ENCODE measurements at places on chromosomes 7 and 10.

DNA sequence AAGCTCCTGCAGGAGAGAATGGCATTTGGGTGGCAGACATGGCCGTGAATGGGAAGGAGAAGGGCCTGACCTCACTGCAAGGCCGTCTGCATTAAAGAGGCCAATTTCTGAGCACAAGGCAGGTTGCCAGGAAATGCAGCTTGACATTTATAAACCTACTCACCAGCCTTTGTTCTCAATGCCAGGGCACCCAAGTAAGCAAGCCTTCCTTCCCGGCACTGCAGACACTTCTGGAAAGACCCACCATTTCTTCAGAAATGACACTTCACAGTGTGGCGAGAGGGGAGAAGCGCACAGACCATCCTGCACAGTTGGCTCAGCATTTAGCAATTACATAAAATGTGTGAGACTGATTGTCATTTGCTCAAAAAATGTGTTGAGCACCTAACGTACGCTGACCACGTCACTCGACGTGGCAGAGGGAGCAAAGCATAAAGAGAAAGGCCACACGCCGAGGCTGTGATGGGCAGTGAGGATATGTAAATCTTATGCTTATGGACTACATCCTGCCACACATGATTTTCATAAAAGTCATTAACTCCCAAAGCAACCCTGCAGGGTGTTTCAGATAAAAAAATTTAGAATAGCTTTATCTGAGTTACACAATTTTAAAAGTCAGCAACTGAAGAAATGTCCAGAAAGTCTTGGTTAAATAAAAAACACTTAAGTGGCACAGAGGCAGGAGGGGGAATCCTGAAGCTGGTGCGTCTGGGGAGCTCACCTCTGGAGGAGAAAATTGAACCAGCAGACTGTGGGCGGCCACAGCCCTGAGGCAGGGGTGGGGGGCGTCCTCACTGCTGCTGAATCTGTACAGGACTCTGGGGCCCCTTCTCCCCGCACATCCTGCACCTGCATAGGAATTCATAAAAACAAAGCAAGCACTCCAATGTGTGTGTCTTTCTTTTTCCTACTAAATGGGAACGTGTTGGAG is 543.8 kb downstream of the PTPRN2 start:
- DNase-seq: no peak

- no peak for DNase-seq
Observed at GRCh38 chr7:47453093-47454061, 128.5 kb downstream of the TNS3 start.

GRCh38 chr7:40887099-40887498 is 752.3 kb downstream of the SUGCT start:
- DNase-seq: no peak

DNA sequence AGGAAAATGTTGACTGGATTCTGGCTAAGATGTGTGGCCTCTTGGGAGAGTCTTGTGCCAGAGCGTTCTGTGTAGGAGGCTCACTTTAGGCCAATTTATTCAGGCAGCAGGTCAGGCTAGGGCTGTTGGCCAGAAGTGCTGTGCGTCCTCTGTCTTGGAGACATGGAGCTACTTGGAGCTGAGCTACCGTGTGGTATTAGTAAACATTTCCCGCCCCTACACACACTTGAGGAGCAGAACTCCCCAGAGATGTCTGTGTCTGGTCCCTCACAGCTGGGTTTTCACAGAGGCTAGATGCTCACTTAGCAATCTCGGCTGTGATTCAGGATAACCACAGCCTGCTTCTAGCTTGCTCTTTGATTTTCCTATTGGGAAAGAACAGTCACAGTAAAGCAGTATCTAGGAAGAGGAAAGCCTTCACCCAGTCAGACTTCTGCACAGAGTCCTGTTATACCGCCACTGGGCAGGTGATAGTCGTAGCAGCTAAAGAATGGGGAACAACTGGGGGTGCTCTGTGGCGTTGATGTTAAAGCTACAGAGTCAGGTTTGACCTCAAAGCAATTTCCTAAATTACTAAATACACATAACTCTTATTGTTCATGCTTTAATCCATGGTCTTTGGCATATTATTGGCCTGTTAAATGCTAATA is 86.7 kb downstream of the MDFIC start:
- DNase-seq: no peak

GRCh38 chr7:134940729-134941128 is 45.6 kb upstream of the AGBL3 start:
- DNase-seq: no peak

DNA sequence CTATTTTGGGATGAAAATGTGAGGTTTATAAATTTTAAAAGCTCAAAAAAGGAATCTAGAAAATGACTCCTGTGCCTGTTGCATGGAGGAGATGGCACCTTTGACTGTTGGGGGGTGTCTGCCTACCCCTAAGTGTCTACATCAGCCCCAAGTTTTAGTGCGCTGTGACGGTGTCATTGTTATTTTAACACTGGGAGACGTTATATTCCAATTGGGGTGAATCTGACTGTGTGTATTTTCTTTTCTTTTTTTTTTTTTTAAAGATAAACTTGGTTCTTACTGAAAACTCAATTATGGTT is 517 bp downstream of the SRGN start:
- DNase-seq: no peak

DNA sequence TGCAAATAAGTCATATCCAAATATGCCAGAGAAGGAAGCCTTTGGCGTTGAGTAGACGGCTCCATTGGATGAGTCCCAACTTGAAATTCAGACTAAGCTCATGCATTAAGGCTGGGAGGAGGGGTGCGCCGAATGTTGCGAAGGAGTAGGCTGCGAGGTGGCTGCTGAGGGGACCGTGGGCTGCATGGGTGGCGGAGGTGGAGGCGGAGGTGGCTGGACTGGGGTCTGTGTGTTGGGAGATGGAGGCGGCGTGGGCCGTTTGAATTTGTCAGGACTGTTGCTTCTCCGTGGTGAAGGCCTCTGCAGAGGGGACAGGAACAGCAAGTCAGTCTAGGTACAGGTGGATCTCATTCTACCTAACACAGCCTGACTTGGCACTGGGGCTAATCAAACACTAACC is 39.6 kb upstream of the MRLN start:
- DNase-seq: no peak

DNA sequence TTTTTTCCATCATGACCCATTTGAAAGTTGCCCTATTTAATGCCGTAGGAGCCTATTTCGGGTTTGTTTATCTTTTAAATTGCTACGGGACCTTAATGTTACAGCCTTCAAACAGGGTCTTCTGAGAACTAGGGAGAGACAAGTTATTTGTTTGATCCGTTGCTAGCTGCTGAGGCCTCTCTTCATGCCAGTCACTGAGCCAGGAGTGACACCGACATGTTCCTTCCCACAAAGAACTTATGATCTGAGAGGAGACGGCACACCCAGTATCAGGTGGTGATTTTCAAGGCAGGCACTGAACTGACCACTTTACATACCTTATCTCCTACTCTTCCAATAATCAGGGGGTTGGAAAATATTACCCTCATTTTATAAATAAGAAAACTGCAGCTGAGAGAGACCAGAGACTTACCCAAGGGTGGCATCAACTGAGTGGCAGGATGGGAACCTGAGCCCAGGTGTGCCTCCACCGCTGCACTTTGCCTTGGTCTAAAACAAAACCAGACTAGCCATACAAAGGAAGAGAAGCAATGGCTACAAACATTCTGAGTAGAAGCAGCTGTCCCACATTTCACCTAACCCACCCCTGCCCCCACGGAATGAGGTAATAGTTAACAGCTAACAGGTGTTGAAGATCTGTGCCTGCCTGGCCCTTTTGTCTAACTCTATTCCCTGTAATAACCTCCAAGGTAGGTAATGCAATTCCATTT is 40.5 kb downstream of the PPP1R3C start:
- DNase-seq: no peak

GRCh38 chr7:55018361-55019190 is at the start of gene EGFR:
Gene EGFR, plus strand, starts transcription at chr7:55019017. Its CDS starts 261 bp downstream, at chr7:55019278.
- DNase-seq: peak; percentile 58

- no peak for DNase-seq
Observed at GRCh38 chr10:59885430-59886134, 20.8 kb downstream of the CCDC6 start.

- DNase-seq: no peak
Observed at GRCh38 chr7:102284399-102284798, 2.3 kb upstream of the SH2B2 start.

DNA sequence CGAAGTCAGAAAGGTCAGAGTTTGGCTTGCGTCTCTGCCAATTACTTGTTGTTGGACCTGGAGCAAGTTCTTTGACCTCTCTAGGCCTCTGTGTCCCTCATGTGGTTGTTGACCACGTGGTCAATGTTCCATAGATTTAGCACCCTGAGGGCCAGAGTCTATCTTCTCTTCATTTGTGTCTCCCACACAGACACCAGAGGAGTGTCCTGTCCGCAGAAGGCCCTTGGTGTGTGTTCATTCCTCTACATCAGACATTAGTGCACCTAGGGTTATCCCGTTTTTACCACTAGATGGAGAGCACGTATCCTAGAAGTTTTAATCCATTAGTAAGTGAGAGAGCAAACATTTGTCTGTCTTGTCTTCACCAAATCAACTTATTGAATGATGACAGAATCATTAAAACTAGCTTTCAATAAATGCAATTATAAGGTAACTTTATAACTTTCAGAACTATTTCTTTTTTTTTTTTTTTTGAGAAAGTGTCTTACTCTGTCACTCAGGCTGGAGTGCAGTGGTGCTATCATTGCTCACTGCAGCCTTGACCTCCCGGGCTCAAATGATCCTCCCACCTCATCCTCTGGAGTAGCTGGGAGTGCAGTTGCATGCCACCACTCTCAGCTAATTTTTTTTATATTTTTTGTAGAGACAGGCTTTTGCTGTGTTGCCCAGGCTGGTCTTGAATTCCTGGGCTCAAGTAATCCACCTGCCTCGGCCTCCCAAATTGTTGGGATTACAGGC is 122.5 kb upstream of the ANKRD1 start:
- DNase-seq: no peak

DNA sequence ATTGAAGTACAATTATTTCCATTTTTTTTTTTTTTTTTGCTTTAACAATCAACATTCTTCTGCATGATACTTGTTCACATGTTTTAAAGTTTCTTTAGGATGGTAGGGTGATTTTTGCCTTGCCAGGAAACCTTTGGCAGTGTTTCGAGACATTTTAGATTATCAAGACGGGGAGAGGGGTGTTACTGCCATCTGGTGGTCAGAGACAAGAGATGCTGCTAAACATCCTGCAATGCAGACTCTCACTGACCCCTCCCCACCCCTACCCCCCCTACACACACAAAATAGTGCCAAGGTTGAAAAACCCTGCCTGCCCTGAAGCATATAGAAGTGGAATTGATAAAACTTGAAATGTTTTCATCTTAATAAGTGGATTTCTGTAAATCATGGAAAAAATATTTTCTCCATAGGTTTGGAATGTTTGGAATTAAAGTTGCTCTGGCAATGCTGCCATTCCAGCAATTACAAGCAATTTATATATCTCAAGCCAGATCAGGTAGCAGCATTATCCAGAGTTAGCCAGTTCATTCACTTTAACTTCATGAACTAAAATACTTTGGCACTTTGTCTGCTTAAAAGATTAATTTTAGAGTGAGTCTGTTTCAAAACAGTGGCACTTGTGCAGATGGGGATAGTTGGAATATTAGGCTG is 62.1 kb downstream of the SDHAF3 start:
- DNase-seq: peak; percentile 7

- no peak for DNase-seq
Observed at GRCh38 chr10:78529262-78529661, 495.6 kb downstream of the RPS24 start.

DNA sequence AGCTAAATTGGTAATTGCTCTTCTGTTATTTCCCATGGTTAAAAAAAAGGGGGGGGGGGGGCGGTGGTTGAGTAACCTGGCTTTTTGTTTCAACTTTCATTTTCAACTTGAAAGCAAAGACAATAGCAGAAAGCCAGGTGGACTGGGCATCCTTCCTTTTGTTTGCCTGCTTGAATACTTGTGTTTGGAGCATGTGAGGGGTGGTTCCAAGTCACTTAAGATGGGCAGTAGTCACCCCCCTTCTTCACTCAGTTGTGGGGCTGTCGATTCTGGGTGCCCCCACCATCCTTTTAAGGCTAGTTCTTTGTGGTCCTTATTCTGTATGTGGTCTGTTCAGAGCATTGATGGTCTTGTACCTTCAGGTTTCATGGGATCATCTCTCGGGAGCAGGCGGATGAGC is 165.6 kb upstream of the PRR15 start:
- DNase-seq: no peak

DNA sequence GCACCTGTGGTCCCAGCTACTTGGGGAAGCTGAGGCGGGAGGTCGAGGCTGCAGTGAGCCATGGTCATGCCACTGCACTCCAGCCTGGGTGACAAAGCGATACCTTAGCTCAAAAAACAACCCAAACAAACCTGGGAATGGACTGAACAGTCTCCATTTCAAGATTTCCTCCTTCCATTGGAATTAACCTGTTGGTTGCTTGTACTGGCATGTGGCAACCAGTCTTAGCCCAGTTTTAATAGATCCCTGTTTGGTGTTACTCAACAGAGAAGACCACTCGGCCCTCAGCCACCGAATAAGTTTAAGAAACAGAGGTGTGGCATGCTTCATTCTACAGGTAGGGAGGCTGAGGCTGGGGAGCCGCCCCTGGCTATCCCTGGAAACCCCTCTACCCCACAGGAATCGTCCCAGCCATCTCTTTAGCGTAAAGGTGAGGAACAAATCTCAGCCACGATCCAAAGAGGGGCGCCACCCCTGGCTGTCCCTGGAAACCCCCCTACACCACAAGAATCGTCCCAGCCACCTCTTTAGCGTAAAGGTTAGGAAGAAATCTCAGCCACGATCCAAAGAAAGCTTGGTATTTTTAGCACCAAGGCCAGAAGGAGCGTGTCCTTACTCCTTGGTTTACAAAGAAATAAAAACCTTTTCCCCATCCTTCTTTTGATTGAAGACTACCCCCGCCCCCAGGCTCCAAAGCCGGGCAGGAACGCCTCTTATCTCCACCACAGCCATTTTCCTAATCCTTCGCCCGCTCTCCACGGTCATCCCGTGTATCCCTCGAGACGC is 861 bp upstream of the TSPAN14 start:
- DNase-seq: peak; percentile 50

DNA sequence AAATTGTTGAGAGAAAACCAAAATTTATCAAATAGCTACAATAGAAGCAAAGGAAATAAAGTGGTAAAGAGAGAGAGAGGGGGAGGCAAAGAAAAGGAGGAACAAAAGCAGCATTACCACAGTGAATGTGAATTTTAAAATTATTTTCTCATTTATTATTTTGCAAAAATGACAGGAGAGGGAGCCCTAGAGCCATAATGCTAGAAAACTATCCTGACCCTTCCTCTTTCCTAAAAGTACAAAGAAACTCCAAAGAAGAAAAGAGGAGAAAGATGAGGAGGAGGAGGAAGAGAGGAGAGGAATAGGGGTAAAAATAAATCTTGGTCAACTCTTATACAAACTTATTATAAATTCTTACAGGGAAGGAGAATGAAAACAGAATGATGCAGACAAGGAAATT is 921.5 kb downstream of the NRG3 start:
- no peak for DNase-seq

GRCh38 chr10:121245754-121246153 is 352.5 kb downstream of the FGFR2 start:
- no peak for DNase-seq

- no peak for DNase-seq
Observed at GRCh38 chr10:101485207-101485606, 102.8 kb downstream of the POLL start.

DNA sequence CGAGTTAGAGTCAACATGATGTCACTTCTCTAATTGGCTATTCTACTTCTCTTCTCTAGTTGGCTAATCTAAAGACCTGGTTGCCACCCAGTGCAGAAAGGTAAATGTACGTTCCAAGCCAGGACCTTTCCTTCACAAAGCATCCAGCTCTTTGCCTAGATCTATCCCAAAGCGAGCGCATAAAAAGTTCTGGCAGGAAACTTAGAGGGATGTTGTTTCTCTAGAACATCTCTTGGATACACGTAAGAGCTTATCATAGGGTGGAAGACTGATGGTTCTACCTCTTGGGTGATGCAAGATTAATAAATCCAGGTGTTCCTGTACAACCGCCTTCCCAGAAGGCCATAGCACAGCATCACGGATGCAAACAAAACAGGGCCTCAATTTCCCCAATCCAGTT is at the start of gene TAS2R38:
TSS of gene TAS2R38 (minus strand) at position 101 of the 400 bp plus-strand sequence. CDS start at position 17, 84 bp downstream.
- no peak for DNase-seq
